ENCODE measurements at places on chromosomes 7 and 10.

- no peak for DNase-seq
These were observed 60.7 kb downstream of the MINDY4 start for GRCh38 chr7:30831936-30832335.

DNA sequence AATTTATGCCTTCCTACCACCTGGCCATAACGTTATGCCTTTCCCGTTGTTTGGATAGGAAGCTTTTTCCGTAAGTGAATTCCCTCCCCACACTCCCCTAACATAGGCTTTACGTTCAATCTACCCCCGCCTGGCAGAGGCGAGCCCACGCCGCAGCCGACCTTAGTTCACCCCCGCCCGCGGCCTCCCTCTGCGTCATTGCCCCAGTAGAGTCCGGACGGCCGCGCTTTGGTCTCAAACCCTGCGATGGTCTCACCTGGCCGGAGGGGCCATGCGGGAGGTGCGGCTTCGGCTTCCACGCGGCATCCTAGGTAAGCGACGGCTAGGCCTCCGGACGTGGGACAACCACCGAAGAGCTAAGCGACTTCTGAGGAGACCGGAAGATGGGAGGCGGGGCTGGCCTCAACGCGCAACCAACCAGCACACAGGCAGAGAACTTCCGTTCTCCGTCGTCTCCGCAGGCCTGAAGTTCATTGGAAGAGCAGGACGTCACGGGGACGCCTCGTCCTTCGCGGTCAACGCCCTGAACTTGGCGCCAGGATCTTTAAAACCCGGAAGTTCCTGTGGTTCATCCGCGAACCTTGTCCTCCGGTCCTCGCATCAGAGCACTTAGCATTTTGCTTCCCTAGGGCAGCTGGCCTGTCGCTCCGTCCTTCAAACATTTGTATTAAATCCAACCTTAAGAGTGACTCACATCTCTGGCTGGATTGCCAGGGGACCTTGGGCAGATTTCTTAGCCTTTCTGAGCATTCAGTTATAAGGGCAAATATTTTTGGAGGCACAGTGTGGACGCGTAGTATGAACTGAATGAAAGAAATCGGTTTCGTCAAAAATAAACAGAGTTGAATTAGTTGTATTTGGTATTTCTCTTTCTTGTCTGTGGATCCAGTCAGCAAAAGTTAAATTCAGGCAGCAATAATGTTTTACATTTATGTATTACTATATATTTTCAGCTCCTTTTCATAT is at the start of gene CHCHD2:
Gene CHCHD2 (minus strand): TSS at position 369 of the 966 bp plus-strand sequence. CDS start 63 bp downstream, at position 306.
- DNase-seq, result peak; percentile 85

DNA sequence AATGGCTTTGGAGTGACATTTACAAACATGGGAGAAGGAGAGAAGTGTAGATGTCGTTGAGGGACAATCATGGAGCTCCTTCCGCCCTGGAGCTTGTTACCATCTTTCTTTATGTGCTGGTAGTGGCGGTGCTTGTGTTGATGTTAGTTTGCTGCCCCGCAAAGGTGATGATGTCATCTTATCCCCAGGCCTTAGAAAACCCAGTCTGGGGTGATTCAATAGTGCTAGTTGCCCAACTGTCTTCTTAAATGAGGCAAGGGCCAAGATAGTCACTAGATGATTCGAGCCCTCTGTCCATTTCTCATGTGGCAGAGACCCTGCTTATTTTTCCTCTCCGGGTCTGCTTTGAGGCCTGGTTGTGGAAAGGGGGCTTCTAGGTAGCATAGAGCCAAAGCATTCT is 277.4 kb downstream of the CCSER2 start:
- DNase-seq, result no peak

- DNase-seq, result no peak
These were observed 34.6 kb upstream of the PPIF start for GRCh38 chr10:79312601-79313187.

Measured in T-helper 9 cell (primary cell).